ENCODE measurements at places on chromosomes 11 and 22. TPM values are rescaled to one million over a fixed set of nuclear protein-coding genes. Genes with fewer than 3 reads are reported as not detected.

- DNase-seq, result no peak
Measured at GRCh38 chr11:61866958-61867343, 24.4 kb downstream of the FADS3 start.

DNA sequence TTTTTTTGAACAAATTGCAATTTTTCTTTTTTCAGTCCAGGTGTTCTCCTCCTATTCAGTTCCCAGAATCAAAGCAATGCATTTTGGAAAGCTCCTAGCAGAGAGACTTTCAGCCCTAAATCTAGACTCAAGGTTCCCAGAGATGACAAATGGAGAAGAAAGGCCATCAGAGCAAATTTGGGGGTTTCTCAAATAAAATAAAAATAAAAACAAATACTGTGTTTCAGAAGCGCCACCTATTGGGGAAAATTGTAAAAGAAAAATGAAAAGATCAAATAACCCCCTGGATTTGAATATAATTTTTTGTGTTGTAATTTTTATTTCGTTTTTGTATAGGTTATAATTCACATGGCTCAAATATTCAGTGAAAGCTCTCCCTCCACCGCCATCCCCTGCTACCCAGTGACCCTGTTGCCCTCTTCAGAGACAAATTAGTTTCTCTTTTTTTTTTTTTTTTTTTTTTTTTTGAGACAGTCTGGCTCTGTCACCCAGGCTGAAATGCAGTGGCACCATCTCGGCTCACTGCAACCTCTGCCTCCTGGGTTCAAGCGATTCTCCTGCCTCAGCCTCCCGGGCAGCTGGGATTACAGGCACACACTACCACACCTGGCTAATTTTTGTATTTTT, 6.2 kb upstream of the UBE4A start:
- no peak for DNase-seq

DNA sequence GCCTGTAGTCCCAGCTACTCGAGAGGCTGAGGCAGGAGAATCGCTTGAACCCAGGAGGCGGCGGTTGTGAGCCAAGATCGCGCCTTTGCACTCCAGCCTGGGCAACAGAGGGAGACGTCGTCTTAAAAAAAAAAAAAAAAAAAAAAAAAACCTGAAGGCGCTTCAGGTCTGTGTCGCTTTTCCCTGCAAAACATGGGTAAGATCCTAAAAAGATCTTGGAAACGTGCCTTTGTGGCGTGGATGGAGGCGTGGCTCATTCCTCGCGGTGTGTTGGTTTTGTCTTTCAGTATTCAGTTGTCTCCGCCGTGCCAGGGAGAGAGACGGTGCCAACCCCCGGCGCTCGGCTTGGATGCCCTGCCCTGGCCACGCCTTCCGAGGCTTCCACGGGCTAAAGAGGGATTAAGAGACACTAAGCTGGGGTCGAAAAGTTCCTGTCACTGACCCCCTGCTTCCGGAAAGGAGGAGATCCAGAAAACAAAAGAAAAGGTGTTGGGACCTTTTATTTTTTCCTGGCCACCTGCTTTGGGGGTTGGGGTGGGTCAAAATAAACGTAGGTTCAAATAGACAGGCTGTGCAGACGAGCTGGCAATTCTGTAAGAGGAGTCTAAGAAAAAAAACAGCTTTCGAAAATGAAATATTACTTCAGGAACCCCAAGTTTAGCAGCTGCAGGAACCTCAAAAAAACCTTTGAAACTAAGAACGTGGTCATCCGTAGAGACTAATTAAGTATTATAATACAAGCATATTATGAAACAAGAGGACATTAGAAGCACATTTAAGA, 1.1 kb upstream of the SLC35F2 start:
- peak; percentile 47 for DNase-seq

DNA sequence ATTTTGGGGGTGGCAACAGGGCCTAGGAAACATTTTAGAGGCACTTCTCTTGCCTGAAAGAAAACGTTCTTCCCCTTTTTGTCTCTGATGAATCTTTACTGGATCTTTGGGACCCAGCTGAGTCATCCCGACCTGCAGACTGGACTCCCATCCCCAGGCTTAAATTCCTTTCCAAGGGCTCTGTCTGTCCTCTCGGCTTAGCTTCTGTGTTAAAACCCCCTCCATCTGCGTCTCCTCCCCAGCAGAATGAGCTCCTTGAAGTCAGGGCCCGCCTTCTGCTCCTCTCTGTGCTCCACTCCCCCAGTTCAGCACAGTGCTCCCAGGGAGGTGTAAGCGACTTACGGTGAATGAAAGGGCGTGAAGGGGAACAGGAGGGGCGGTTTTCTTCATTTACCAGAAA, 895 bp upstream of the DAGLA start:
- DNase-seq, result no peak

DNA sequence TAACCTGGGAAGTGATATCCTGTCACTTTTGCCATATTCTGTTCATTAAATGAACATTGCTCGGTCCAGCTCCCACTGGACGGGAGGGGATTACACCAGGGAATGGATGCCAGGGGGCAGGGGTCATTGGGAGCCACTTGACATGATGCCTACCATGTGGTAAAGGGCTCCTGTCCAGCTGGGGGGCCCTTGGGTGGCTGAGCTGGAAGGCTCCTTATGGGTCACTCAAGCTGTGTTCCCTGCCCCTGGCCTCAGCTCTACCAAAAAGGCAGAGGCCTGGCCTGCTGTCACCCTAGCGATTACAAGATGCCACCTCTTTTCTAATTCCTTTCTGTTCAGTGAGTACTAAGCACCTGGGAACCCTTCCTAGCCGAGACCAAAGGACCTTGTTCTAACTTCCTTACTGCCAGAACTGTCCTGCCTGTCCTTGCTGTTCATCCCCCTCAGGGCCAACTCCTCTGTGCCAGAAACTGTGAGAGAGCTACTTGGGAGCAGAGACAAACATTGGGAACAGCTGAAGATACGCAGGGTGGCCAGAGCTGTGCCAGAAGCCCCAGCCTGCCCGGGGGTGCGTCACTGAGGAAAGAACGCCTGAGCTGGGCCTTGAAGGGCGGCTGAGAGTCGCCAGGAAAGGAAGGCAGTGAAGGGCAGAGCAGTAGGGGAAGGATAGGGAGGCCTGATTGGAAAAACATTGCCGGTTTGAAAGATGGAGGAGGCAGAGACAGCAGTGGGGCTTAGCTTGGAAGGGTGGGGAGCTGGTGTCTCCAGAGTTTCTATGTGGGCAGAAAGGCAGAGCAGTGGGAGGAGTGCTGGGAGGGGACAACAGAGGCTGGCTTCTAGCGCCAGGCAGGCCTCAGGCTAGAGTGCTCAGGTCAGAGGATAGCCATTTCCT, 12.7 kb upstream of the UVRAG start:
- DNase-seq, result no peak

DNA sequence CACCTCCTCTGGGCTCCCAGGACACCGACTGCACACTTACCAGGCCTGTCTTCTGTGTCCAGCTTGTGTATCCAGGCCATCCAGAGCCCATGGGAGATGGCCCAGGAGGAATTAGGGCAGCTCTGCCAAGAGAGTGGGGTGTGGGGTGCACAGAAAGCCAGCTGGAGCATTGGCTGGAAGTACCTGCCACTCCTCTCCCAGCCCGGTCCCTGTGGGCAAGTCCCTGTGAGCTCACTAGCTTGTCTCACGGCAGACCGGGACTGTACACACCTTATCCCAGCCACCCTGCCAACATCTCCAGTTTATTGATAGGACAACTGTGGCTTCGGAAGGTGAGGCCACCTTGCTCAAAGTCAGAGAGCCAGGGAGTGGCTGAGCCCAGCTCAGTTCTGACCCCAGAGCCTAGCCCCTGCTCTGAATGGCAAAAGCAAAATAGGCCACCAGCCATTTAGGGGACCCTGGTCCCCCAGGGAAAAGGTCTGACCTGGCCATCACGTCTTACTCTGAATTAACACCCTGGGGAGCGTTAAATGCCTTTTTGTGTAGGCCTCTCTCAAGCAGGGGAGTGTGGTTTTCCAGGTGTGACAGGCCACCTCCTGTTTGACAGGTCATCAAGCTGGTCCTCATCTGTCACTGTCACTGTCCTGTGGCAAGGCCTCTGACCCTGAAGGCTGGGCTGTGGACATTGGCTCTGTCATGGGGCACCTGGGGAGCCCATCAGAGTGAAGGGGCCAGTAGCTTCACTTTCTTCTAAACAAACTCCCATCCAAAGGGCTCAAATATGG, 15.1 kb downstream of the UQCR10 start:
- no peak for DNase-seq

DNA sequence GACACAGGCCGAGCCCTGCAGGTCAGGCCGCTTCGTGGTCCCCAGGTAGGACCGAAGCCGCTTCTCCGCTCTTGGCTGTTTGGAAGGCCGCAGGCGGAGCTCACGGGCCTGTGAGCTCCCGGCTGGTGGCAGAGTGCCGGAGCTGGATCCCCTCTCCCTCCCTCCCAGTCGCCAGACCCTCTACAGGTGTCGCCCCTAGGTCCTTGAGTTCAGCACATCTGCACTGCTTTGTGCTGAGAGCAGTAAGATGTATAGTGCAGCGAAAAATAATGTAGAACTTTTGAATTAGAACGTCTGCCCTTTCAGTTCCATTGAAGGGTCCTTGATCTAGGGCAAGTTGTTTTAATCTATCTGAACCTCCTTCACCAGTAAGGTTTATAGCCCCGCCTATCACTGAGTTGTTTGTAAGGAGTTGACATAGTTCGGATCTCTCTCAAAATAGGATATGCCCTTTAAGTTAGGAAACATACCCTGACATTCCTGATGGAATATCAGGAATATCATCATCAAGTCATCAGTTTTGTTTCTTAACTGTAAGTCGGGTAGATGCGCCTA, 419 bp downstream of the ANKRD49 start:
- no peak for DNase-seq

DNA sequence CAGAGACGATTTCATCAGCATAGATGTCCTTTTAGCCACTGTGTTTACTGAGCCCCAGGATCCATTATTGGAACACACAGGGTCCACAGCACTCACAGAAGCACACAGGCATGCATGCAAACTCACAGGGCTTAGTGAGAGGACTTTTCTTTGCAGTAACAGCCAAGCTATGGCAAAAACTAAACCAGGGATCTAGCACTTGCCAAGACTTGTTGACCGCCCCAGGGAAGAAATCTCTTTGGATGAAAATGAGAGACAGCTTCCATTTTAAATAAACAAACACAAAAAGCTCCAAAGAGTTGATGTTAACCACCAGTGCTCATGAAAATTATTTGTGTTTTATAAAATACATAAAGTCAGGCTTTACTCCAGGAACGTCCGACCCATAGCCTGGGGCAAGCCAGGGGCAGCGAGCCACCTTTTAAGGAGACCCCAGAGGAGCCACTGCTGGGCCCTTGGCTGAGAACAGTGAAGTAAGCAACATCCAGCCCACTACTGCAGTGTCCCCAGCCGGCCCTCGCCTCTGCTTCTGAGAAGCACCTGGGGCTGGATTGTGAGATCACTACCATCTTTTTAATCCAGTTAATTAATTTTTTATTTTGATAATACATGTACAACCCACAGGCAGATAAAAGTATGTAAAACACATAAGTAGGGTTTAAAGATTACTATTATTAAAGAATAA, 22.0 kb upstream of the TFIP11 start:
- DNase-seq, result no peak

Gene FOLR2
- not detected for total RNA-seq

Gene CDC42EP1
- total RNA-seq, result 75.0 TPM

Gene OR52N4
- total RNA-seq, result not detected

DNA sequence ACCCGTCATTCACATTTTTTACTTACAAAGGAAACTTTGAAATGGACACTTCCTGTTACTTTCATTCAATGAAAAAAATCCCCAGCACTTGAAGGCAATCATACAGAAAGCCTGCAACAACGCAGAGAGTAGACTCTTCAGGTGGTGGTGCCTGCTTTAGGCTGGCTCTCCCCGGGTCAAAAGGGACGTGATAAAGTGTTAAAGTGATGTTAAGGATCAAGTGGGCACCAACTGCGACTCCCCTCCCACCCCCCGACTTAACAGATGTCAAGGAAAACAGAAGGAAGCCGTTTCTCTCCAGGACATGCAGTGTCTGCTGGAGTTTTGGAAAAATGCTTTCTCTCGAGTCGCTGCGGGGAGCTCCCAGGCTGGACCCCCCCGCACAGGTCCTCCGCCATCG, 414 bp upstream of the PNPLA3 start:
- DNase-seq, result no peak

Gene F2
- 60.0 TPM for total RNA-seq

DNA sequence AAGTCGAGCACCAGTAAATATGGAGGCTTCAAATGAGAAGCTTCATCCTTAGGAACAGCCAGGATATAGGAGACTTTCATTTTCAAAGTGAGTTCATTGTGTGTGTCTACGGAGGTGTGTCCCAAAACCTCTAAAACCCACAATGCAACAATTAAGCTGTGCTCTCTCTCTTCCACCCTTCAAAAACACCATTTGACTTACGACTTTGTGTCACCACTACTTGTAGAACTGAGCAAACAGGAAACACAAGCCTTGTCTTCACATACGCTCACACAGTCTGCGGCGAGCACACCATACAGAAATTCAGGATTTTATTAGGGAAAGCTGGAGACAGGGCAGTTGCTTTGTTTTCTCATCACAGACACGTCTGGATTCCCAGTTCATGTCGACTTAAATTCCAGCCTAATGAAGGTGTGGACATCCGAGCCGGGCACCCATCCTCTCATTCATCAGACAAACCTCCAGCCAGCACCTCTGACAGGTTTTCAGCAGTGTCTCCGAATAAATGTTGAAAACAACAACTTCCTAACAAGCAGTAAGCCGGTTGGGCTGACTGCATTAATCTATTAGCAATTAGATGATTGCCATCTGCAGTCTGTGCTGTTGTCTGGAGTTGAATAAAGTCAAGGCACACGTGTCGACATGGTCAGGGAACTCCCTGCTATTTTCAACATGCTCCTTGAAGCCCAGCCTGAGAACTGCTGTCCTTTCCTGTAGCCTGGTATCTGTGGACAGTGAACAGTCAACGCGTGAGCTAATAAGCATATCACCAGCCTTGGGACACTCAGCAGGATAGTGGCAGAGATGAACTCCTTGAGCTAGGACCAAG, 1411.1 kb downstream of the BRD1 start:
- DNase-seq, result no peak

- DNase-seq, result no peak
Measured at GRCh38 chr22:45704648-45705047, 33.0 kb downstream of the ATXN10 start.

GRCh38 chr11:119061256-119061655, 4.3 kb upstream of the HYOU1 start:
- no peak for DNase-seq

Gene LUZP2
- not detected for total RNA-seq

- DNase-seq, result peak; percentile 74
Measured at GRCh38 chr11:73729594-73730206, 31.2 kb downstream of the RAB6A start.

- DNase-seq, result no peak
Measured at GRCh38 chr11:65559951-65560537, 1.9 kb upstream of the LTBP3 start.

DNA sequence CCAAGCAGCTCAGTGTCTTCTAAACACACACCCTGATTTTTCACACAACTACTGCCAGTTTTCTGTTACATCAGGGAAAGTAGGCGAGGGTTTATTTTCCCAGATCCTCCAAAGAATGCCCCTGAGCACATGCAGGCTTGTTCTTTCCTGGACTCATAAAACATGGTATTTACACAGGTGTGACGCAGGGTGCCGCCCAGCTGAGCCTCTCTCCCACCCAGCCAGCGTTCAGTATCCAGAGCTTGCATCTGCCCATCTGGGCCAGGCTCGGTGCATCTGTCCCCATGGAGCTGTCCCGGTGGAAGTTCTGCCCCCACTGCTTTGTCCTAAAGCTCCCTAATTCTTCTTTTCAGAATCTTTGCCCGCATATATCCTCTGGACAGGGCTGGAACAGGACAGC, 44.8 kb upstream of the ISX start:
- DNase-seq, result peak; percentile 47

Measured in Caco-2 (cell line).